ENCODE measurements at places on chromosomes 12 and 14. TPM values are rescaled to one million over a fixed set of nuclear protein-coding genes. Genes with fewer than 3 reads are reported as not detected.
A peak's percentile ranks its signal among the peaks of the same experiment; 100 is the strongest.

DNA sequence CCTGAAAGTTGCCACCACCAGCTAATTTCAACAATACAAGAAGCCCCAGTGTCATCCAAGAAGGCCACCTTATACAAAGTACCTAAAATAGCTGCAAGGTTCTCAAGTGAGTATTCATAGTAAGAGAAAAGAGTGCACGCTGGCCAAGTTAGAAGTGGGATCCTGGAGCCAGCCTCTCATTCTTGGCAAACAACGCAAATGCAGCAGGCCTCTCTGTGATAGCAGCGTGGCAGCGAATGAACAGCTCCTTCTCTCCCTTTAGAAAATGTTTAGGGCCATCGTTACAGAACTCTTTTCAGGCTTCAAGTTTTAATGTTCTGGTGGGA lies 78.0 kb upstream of the IFNG-AS1 start:
- no peak for DNase-seq

- DNase-seq = no peak
These were observed 3.8 kb downstream of the CBLN3 start for GRCh38 chr14:24425704-24426103.

- DNase-seq = peak; percentile 38
These were observed 333.3 kb downstream of the SLC16A7 start for GRCh38 chr12:59929110-59929509.

DNA sequence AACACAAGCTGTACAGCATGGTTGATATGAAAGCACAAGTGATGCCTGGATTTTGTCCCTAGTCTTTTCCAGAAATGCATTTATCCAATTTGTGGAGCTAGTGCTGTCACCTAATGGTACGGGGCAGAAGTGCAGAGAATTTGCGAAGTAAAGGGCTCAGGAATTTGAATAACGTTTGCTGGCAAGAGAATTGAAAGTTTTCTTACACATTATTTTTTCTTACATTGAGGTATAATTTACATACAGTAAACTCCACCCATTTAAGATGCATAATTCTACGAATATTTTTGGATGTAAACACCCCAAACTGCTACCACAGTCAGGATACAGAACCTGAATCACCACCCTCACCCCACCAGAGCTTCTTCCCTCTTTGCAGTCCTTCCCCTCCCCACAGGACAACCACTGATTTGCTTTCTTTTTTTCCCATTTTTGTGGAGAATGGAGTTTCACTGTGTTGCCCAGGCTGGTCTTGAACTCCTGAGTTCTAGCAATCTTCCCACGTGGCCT lies 3.5 kb downstream of the AICDA start:
- no peak for DNase-seq

DNA sequence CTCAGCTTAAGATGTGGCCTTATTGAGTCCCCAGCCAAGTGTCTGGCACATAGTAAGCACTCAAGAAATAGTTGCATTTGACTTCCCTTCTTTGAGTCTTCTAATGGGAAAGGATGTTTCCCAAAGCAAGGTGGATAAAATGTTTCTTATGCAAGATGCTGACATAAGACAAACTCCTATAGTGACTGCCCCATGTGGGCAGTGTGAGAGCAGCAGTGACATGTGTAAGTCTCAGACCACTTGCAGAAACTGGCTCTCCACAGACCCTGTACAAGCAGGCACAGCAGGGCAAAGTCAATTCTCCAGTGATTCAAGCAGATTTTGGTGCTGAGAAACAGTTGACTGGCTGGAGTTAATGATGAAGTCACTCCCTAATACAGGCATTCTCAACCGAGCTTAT lies 255.3 kb downstream of the ANO2 start:
- DNase-seq = no peak

- DNase-seq = no peak
These were observed 43.2 kb downstream of the SNAPC1 start for GRCh38 chr14:61805451-61805850.

DNA sequence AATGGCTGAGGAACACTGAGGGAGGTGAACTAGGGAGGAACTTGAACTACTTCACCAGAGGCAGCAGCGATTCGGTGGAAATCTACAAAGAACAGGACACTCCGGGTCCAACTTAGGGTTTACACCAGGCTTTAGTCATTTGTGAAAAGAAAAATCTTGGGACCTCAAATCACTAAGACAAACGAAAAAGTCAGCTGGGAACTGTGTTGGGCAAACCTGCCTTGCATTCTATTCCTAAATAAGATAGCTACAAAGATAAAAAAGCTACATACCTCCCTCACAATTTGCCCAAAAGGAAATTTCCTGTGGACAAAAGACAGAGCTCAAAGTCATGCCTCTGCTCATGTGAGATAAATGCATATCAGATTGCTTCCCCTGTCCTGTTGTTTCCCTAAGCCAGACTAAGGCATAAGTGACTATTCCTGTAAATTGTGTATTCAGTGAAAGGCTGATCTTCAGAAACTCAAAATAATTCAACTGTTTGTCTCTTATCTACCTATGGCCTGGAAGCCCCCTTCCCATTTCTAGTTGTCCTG lies 106.6 kb downstream of the APAF1 start:
- DNase-seq = no peak

GRCh38 chr14:101506926-101507835 lies 54.1 kb upstream of the DIO3 start:
- no peak for DNase-seq

GRCh38 chr12:79834712-79835376 lies 100.1 kb downstream of the PPP1R12A start:
- DNase-seq = no peak

GRCh38 chr14:75401361-75401760 lies 26.5 kb upstream of the JDP2 start:
- DNase-seq = no peak

- no peak for DNase-seq
These were observed 315.8 kb downstream of the AEBP2 start for GRCh38 chr12:19755136-19755535.

GRCh38 chr12:10363914-10364814 lies 25.7 kb downstream of the KLRK1 start:
- DNase-seq = no peak

GRCh38 chr12:112891093-112892024 lies 15.4 kb upstream of the OAS1 start:
- no peak for DNase-seq

DNA sequence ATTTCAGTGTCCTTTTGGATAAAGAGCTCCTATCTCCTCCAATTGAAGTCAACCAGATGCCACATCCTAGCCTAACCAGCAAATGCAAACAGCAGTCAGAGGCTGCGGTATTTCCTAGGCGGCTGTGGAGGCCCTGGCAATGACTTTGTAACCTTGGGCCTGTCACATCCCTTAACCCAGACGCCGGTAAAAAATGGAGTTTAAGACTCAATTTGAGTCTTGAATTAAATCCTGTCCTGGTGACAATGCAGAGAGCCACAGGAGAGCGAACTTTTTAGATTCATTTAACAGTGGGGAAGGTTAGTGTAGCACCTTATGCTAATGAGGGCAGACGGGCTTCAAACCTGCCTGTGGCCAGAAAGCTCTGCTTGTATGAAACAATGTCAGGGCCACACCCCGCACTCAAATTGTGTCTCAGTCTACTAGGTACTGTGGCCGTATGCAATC lies 1.3 kb downstream of the C12orf75 start:
- no peak for DNase-seq

GRCh38 chr12:53543539-53543938 lies 36.3 kb upstream of the NPFF start:
- DNase-seq = no peak

DNA sequence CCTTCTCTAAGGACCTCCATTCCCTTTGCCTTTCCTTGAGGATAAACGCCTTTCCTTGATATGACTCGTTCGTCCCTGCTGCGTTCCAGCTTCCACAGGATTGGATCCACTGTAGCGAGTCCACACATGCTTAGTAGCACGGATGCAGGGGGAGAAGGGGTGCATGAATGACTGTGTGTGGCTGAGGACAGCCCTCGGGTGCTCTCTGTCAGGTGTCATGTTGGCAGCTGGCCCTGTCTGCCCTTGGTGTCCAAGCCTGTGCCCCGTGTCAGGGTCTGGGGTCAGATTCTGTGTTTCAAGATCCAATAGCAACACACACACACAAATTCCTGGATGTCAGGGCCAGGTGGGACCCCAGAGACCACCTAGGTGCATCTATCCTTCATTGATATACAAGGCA lies 17.5 kb upstream of the KRT80 start:
- no peak for DNase-seq

DNA sequence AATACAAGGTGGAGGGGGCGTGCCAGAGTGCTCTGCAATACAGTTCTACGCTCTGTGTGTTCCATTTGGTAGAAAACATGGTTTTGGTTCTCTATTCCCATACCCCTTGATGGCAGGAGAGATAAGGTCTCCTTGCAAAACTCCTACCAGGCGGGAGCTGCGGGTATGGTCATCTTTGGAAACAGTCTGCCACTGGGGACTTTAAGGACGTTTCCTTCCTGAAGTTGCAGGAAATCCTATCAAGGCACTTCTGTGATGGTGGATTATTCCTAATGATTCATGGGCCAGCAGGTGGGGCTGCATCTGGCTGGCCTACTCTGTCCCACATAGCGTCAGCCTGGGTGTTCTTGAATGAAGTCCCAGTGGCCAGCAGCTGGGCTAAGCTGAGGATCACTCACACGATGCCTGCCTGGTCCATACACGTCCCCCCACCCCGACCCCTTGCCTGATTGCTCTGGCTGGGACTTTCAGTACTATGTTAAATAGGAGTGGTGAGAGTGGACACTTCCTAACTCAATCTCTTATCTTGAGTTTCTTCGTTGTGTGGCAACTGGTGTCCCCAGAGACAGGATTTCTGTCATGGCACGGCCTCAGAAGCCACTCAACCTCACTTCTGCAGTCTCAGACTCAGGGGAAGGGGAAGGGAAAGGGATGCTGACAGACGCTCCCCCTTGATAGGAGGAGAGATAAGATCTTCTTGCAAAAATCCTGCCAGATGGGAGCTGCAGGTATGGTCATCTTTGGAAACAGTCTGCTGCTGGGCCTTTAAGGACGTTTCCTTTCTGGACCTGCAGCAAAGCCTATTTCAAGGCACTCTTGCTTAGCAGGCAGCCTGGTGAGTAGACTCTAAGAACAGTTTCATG lies 61.0 kb upstream of the FKBP4 start:
- no peak for DNase-seq

- no peak for DNase-seq
These were observed 235.2 kb downstream of the BCL11B start for GRCh38 chr14:99036611-99037293.

GRCh38 chr14:53549956-53550355 lies 396.8 kb upstream of the DDHD1 start:
- DNase-seq = no peak

- no peak for DNase-seq
These were observed 29.3 kb upstream of the EAPP start for GRCh38 chr14:34568803-34569202.

DNA sequence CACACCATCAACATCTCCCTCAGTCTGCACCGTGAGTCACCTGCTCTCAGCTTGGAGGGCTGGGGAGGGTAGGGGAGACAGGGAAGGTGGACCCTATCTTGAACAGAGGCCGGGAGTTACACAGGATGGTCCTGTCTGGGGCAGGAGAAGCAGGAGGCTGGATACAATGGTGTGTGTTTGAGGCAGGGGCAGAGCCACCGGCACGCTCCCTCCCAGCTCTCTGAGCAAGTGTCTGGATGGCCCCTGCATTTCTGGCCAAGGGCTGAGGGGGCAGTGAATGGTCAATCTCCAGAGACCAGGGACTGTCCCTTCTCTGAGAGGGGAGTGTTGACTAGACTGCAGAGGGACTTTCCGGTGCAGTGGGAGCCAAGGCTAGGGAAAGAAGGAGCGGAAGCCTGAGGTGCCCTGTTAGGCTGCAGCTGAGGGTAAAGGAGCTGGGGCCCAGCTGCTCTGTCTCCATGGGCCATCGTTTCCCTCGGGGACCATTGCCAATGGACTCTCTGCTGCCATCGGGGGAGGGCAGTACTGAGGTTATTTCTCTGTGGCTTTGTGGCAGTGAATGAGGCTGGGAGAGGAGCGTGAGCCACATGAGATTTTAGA lies 1.9 kb downstream of the LRP1-AS start:
- DNase-seq = no peak

GRCh38 chr12:39905152-39905551 lies 200.7 kb downstream of the SLC2A13 start:
- DNase-seq = no peak

GRCh38 chr12:81974762-81975161 lies 215.6 kb upstream of the PPFIA2 start:
- DNase-seq = no peak

- DNase-seq = no peak
These were observed 16.0 kb upstream of the LUM start for GRCh38 chr12:91127306-91127705.

DNA sequence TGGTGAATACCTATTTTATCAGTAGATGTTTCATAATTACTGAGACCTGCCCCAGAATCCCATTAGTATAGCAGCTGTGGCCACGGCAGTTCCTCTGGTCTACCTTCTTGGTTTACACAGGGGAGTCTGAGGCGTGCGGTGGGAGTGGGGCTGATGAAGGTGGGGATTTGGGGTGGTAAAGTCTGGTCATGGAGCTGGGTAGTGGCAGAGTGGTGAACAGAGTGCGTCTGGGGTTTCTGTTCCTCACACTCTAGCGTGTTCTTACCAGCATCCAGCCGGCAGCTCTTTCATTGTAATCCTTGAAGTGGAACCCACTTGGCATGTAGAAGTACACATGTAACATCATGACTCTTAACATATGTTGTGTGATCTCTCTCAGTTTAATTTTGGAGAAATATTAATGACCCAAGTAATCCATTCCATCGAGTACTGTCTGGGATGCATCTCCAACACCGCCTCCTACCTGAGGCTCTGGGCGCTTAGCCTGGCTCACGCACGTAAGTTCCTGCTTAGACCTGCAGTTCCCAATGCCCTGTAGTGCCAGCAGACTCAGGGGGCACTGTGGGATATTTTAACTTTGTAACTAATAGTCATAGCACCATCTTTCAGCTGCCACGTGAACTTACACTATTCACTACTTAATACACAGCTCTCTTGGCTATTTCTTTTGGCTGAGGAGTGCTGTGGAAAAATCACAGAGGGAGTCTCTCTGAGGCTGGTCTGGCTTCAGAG lies 7.9 kb upstream of the DNAH10 start:
- DNase-seq = no peak

GRCh38 chr12:55893723-55894122 lies 34.0 kb downstream of the PYM1 start:
- DNase-seq = no peak

DNA sequence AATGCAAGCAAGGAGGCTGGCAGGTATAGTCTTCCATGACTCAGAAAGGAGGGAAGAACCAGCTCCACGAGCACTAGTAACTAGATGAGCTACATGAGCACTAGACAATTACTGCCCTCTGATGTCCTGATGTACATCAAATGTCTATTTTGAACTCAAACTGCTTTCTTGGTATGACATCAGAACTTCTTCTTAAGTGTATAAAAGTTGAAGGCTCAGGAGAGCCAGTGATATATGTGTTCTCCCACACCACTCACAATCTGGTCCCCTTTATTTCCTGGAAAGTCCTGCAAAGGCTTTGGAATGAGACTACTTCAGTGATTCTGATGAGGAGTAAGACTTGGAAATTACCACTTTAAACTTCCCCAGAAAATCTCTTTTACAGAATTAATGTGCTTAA lies 18.5 kb upstream of the DHRS7 start:
- DNase-seq = no peak

- no peak for DNase-seq
These were observed 12.2 kb downstream of the ACTN1 start for GRCh38 chr14:68966872-68967301.

- DNase-seq = no peak
These were observed 5.5 kb downstream of the AJUBA start for GRCh38 chr14:22976620-22977433.

The LRRIQ1 gene
- total RNA-seq = 0.92 TPM

The HAL gene
- total RNA-seq = 0.23 TPM

The POTEM gene
- total RNA-seq = not detected

The IQSEC3 gene
- 0.22 TPM for total RNA-seq

The NUP107 gene
- 63.3 TPM for total RNA-seq

The SLCO1B1 gene
- total RNA-seq = not detected

The MMP19 gene
- 1.2 TPM for total RNA-seq

The PAPLN gene
- 5.9 TPM for total RNA-seq

The PZP gene
- total RNA-seq = not detected

The DIO2 gene
- total RNA-seq = not detected
